ENCODE measurements at places on chromosomes 3 and 15. TPM values are rescaled to one million over a fixed set of nuclear protein-coding genes. Genes with fewer than 3 reads are reported as not detected.

- DNase-seq: no peak
- H3K27ac ChIP-seq: no peak overlapping the region
- H3K4me3 ChIP-seq: no peak overlapping the region
- peaks cover 33% of the 10 kb centered on the region for H3K36me3 ChIP-seq
- H3K27me3 ChIP-seq: no peaks in the 10 kb centered on the region
Observed at GRCh38 chr3:50122071-50122470, 33.1 kb upstream of the SEMA3F start.

DNA sequence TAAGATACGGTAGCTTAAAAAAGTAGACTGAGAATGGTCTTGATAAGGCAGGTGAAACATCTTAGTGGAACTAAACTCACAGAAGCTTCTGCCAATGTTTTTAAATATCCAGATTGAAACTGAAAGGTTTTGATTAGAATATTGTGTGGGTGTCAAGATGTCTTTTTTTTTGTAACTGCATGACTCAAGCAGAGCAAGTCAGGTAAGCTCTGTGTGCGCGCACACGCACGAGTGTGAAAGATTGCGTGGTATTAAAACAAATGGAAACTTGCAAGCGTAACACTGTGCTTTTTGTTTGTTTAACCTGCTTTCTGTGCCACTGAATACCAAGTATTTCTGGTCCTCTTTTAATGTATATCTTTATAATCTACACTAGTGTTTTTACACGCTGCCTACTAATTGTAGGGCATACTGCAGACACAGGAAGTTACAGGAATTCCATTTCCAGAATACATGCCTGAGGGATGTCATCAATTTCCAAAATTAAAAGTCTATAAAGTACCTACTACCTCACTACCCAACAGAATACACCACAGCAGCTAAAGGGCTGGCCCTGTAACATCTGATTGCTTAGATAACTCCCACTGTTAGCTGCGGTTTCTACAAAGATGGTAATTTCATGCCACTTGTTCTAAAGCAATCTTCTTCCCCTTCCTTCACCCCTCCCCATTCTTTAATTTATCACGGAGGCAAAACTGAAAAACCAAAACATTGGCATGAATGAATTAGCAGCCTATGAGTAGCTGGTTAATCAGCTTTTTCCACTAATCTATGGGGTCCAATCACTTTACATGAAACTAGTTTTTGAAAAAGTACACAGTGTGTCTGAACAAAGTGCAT, 472.8 kb downstream of the SHQ1 start:
- H3K27me3 ChIP-seq: no peaks in the 10 kb centered on the region
- H3K4me1 ChIP-seq: peaks cover 2% of the 10 kb centered on the region
- H3K36me3 ChIP-seq: peaks cover 10% of the 10 kb centered on the region

DNA sequence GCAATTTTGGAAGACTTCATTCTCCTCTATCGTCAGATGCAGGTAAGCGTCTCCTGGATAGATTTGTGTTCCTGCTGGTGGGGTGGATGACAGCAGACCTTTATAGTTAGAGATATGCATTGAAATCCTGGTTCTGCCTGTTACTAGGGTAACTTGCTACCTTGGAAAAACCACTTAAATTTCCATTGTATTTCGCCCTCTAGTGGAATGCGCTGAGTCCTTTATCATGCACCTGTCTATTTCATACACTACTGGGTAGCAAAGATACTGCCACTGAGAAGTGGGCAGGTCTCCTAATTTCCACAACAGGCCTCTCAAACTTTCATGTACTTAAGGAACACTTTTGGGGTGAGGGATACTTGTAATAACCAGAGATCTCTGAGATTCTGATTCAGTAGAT, 209.5 kb upstream of the SUCLG2 start:
- peak; percentile 16 for DNase-seq
- no peaks in the 10 kb centered on the region for H3K36me3 ChIP-seq
- no peak overlapping the region for H3K4me3 ChIP-seq
- no peaks in the 10 kb centered on the region for H3K27me3 ChIP-seq

PRR23E gene
- total RNA-seq: not detected

DNA sequence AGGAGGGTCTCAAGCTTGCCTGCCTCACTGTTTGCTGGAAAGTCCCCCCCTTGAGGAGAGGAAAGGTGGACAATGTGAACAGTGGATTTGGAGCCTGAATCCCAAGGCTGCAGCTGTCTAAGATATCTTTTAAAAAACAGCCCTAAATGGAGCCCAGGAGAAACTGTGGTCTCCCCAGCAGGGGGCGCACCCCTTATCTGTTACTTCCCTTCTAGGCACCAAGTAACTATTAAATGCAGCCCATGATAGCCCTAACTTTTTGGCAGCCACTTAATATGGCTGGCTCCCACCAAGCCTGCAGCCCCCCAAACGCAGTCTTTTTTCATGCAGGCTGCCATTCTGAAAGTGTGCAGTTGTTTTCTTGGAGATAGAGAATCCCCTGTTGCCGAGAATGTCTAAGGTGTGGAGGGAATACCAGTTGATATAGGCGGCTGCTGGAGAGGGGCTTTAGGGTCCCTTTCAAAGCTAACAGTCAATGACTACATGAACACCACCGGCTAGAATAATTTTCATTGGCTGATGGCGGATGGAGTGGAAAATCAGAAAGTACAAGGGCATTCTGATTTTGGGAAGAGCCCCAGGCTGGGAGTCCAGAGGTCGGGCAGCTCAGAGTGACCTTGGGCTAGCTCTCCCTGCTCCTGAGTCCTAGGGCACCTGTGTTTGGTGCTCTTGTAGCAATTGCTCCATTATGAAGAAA, 1.3 kb downstream of the RHCG start:
- H3K4me1 ChIP-seq: no peaks in the 10 kb centered on the region
- H3K27ac ChIP-seq: no peak overlapping the region
- no peak for DNase-seq
- H3K27me3 ChIP-seq: peaks cover 57% of the 10 kb centered on the region
- no peak overlapping the region for H3K4me3 ChIP-seq

DNA sequence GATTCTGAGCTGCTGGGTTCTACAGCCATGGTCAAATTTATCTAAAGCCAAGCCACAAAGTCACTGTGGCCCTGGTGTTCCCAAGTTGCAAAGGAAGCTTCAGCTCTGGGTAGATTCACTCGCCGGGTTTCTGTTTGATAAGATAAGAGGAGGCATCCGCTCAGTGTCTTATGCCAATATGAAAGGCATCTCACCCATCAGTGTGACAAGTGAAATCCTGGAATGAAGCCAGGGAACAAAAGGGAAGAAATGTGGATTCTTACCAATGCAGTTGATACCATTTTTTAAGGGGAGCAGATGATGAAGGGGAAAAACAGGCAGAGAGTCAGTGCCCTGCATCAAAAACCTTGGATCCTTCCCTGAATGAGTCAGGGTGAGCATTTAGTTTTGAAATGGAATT, 2.8 kb upstream of the CPNE4 start:
- H3K27me3 ChIP-seq: peaks cover 17% of the 10 kb centered on the region
- no peaks in the 10 kb centered on the region for H3K4me1 ChIP-seq
- no peak for DNase-seq
- no peaks in the 10 kb centered on the region for H3K36me3 ChIP-seq
- H3K4me3 ChIP-seq: no peak overlapping the region

CALML4 gene
- 0.36 TPM for total RNA-seq

DNA sequence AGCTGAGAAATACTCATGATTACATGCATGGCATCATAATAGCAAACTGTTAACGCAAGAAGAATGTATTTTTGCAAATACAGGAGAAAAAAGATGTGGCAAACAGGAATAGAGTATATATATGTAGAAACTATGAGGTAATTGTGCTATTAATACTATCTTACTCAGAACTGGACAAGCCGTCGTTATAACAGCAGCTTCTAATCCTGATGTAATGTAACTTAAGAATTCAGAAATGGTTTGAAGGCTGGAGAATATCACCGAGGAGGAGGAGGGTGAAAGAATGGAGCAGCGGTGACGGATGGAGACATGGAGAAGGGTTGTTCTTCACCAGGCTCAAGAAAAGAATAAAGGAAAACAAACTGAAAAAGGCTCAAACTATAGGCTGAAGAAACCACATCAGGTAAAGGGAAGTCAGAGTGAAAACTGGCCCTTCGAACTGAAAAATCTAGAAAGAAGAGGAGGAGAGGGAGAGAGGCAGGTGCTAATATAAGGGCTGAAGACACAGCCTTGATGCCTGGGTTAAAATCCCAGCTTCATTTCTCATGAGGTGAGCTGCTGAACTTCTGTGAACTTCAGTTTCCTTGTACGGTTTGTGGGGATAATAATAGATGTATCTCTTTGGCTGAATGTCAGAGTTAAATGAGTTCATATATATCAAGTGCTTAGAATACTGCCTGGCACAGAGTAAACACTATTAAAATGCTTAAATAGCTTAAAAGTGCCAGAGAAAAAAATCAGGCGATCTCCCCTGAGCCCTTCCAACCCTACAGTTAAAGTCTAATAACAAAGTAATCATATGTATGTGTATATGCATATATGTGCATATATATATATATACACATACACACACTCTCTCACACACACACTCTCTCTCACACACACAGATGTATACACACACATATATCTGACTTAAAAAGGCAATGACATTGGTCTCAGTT, 43.9 kb downstream of the GOLIM4 start:
- peak overlapping the region; percentile 3 for H3K4me3 ChIP-seq
- peaks cover 13% of the 10 kb centered on the region for H3K4me1 ChIP-seq
- H3K27ac ChIP-seq: peak overlapping the region; percentile 3
- no peaks in the 10 kb centered on the region for H3K27me3 ChIP-seq
- no peaks in the 10 kb centered on the region for H3K36me3 ChIP-seq

Data from IMR-90 (cell line).